ENCODE measurements at places on chromosomes 3 and 15. TPM values are rescaled to one million over a fixed set of nuclear protein-coding genes. Genes with fewer than 3 reads are reported as not detected.

FAM98B gene
- total RNA-seq = 39.4 TPM

- DNase-seq = no peak
Observed at GRCh38 chr3:13470894-13471574, 9.1 kb upstream of the HDAC11 start.

GRCh38 chr15:67611370-67612369 lies 69.2 kb downstream of the MAP2K5 start:
- no peak for DNase-seq

DNA sequence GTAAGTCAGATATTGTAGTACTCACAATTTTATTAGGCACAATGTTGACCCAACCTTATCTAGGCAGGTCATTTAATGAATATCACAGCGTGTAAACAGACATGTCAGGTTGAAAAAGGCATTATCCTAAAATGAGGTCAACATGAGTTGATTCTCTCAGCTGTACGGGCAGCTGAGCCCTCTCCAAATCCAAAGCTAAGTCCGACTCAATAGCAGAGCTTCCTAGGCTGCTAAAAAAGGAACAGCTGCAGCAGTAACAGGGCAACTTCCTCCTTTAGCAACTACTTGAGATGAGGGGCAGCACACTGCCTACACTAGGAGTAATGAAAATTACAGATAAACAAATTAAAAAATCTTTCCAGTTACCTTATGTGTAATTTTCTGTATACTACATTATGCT lies 189.2 kb downstream of the CADM2 start:
- no peak for DNase-seq

Data from urinary bladder (tissue), 4 donors.